ENCODE measurements at places on chromosomes 1 and 21.

DNA sequence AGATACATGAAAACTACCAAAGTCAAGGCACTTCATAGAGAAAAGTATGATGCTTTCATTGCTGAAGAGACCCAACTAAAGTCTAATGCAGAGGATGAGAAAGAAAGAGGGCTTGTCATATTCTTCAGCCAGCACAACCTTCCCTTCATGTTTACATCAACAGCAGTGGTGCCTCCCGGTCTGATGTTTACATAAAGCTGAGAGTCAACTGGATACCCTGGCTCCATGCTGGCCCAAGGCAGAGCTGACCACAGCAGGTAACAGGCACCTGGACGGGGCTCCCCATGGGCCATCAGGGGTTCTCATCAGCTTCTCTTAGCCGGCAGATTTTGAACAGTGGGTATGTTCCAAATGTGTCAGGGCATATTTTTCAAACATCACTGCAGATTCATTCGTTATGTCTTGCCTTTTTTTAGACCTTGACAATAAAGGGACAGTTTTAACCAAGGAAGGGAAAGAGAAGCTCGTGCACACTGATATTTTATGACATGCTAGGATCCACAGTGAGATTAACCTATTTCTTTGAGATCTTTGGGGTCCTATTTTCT lies 117.1 kb downstream of the NRIP1 start:
- no peak for DNase-seq

GRCh38 chr1:112517231-112517630 lies 8.5 kb downstream of the WNT2B start:
- no peak for DNase-seq

- DNase-seq, result no peak
Observed at GRCh38 chr1:40668769-40669525, 3.5 kb upstream of the RIMS3 start.

DNA sequence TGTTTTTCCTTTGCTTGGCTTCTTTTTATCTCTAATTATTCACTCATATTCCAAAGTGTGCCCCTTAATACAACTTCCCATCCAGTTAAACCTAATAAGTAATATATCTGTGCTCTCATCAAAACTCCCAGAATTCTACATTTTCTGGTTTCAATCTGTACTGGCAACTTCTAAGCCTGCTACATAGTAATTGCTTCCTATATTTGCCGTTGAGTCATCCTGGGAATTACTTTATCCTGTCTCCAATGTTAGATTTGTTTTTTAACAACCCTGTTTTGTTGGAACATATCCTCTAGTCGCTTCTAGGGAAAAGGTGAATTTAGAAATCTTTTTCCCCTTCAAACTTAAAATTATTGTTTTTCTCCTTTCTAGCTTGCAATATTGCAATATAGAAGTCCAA lies 620.5 kb upstream of the PKN2 start:
- DNase-seq, result no peak

DNA sequence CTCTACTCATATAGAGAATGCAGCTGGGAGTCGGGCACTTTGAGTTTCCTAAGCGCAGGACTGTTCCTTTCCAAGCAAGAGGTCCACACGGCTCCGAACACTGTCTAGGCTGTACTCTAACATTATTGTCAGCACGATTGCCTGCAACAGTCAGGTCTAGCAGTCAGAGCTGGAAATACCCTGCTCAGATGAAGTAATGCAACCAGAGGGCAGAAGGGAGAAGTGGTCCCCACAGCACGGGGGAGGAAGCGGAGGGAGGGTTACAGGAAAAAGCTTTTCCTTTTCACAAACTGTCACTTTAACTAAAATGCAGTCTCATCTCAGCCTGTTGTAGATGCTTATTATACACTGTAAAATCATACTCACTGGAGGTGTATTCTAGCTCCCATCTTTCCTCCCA lies 98.9 kb upstream of the SLC44A3 start:
- no peak for DNase-seq

DNA sequence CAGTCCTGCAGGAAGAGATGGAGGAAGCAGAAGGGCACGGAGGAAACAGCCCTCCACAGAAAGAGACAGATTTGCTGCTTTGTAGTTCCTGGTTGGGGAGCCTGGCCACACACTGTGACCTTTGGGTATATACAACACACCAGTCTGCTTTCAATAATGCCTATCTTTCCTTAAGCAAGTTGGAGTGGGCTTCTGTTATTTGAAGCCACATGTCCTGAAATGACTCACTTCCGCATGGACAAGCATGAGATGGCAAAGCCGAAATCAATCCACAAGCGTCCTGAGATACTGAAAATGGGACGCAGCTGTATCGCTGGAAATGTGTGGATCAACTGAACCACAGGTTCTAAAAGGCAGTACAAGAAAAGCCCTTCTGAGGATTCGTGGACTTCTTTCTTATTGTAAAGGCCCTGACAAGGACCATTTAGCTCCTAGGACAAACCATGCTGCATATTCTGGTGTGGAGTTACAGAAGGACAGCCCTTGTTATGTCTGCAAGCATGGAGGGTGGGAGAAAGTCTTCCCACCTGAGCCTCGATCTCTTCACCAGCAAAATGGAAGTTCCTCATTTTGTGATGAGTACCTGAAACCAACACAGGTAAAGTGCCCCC lies 22.7 kb upstream of the FHAD1 start:
- no peak for DNase-seq

DNA sequence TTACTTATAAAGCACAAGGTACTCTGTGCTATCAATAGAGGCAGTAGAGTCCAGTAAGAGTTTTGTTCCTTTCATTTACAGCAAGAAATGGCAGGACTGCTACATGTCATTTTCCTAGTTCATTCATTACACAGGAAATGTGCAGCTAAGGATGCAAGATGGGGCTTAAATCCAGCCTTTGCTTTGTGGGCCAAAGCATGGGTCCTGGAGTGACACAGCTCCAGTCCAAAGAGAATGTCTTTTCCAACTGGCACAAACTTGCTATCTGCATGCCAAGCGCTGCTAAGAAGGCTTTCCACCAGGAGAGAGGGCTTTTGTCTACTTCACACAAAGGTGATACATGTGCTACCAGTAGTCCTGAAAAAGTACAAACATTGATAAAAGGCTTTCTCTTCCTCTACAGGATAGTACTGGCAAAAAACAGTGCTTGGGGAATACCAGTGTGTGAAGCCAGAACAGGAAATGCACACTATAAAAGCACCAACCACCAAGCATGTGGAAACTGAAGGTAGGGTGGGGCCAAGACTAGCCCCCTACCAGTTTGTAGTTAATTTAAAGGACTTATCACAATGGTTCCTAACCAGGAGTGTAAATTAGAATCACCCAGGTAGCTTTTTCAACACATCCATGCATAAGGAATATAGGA lies 68.7 kb downstream of the ARID4B start:
- no peak for DNase-seq

DNA sequence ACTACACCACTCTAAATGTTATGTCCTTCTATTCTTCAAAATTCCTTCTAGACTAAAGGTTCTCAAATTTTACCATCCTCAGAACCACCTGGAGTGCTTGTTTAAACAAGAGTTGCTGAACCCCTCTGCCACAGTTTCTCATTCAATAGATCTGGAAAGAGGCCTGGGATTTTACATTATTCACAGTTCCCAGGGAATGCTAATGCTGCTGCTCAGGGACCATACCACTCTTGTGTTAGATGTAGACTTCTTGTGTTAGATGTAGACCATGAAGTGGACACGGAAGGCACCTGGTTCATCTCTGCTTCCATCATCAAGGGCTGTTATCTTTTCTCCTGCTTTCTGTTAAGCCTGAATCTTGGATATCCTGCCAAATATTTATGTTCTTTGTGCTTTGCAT lies 31.3 kb upstream of the CCN1 start:
- no peak for DNase-seq

- no peak for DNase-seq
Observed at GRCh38 chr1:227892489-227893299, 55.0 kb downstream of the WNT9A start.

GRCh38 chr1:223179786-223180185 lies 36.7 kb upstream of the TLR5 start:
- no peak for DNase-seq

GRCh38 chr1:222009105-222009730 lies 267.3 kb upstream of the DUSP10 start:
- DNase-seq, result no peak

GRCh38 chr1:24299901-24300300 lies 19.3 kb upstream of the GRHL3 start:
- no peak for DNase-seq

- DNase-seq, result no peak
Observed at GRCh38 chr1:100265562-100265930, 470 bp upstream of the RTCA start.

- DNase-seq, result no peak
Observed at GRCh38 chr1:57889676-57890320, 465.9 kb upstream of the DAB1 start.

DNA sequence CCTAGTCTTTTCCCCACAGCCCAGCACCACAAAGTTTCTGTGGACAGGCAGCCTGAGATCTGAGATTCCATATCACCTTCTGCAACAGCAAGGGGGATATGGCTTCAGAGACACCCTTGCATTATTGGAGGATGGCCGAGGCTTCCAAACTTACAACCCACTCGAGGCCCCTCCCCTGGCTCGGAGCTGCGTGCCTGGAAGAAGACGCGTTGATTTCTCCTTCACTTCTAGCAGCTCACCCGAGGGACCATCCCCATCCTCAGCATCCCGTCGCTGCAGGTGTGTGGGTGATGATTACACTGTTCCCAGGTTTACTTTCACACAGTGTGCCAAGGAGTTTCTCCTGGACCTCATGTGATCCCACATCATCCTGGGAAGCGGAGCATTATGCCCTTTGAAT lies 277.9 kb downstream of the MATN1 start:
- no peak for DNase-seq

GRCh38 chr1:219427989-219428388 lies 184.9 kb downstream of the ZC3H11B start:
- no peak for DNase-seq

DNA sequence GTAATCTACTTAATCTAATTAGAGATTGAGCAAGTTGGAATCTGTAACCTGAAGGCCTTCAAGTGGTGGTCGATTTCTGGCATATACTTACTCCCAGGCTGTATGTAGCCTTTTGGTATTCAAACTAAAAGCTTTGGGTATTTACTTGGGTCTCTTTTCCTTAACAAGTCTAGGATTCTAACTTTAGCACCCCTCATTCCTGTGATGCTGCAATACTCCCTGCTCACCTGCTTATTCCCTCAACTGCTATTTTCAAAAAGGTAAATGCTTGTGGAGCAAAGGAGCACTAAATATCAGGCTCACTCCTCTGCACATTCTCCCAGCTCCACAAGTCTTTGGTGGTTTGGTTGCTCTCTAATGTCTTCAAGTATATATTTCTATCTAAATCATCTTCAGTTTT lies 68.0 kb upstream of the CYYR1 start:
- DNase-seq, result no peak

- no peak for DNase-seq
Observed at GRCh38 chr1:230958370-230958769, 20.3 kb downstream of the TTC13 start.

DNA sequence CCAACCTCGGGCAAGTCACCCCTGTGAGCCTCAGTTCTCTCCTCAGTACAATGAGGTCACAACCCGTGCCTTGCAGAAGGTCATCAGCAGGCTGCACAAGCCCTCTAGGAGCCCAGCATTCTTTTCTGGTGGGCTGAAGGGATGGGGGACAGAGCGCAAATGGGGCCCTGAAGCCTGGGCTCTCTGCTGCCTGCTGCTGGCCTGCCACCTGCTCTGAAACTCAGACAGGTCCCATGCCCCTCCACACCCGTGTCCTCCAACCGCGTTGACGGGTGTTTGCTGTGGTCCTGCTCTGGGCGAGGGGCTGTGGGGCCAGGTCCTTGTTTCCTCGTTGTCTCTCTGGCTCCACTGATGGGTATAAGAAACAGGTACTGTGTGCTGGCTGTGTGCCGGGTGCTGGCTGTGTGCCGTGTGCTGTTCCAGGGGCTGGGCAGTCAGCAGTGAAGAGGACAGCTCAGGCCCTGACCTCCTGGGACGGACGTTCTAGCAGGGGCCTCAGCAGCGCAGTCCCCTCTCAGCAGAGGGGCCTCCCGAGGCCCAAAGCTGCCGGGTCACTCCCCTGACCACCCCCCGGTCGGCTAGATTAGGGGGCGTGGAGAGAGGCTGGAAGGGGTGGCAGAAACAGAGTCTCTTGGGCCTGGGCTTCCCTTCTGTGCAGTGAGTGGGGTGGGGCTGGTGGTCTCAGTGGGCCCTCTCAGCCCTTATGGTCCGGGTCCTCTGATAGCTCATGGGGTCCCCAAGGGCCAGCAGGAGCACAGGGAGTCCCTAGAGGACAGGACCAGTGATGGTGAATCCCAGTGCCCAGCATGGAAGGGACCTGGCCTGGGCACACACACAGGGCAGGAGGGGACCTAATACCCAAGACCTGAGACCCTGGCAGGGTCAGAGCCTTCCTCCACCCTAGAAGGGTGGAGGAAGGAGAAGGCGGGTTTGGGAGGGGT lies 42.1 kb downstream of the DMRTB1 start:
- DNase-seq, result no peak

DNA sequence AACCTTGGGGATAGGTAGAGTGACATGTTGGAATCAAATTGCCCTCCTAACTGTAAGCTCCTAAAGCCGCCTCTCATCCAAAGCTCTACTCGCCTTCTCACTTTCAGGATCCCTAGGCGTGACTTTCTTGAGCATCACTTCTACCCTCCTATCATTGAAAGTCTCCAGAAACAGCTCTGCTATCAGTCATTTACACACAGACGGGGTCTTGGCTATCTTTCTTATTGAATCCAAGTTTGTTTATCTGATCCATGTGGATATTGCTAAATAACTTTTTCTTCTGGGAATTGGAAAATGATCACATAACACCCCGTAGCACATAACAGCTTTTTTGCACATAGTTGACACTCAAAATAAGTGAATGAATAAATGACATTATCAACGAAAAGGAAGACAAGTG lies 216.4 kb upstream of the KIAA0040 start:
- DNase-seq, result no peak

DNA sequence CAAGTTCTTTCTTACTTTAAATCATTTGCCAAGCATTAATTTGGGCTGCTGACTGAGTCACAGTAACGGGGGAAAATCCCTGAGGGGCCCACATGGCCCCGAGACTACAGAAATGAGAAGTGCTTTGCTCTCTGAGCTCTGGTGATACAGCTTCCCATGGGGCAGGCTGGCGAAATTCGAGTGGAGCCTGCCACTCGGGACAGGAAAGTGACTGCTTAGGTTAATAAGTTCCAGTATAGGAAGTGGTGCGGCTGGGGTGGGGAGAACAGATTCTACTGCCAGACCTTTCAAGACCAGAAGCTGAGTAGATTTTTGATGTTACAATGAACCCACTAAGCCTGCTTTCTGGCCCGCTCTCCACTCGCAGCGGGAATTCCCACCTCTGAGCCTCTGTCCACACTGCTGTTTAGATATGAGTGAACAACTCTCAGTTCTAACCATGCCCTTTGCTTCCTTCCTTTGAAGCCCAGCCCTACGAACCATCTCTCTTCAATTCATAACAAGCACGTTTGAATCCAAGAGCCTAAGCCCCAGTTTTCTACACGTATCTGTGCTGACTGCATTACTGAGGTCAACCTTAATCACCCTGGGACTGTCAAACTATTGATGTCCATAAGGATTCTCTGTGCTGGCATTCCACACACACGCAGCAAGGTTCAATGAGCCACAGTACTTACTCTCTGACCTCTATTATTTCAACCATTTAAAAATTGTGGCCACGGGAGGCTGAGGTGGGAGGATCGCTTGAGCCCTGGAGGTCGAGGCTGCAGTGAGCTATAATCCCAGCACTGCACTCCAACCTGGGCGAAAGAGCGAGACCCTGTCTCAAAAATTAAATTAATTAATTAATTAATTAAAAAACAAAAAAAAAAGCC lies 9.6 kb downstream of the ZBTB17 start:
- DNase-seq, result no peak
